ENCODE measurements at places on chromosomes 4 and X.

DNA sequence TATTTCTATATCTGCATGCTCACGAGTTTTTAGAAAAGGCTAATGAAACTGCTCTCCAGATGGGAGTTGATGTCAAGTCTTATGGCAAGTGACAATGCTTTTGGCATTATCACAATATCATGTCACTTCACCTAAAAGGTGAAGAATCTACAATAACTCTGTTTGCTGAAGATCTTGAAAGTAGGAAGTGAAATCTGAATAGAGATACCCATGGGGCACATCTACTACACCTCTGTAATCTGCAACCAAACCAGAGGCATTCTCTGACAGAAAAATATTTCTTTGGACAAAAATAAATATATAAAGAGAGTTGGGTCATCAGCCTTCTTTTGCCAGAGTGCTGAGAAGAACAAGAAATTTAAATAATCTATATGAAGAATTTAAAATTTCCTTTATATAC lies 3.9 kb upstream of the VAMP7 start:
- DNase-seq: no peak

GRCh38 chr4:48109413-48110263 lies 24.4 kb downstream of the TXK start:
- DNase-seq: peak; percentile 70

DNA sequence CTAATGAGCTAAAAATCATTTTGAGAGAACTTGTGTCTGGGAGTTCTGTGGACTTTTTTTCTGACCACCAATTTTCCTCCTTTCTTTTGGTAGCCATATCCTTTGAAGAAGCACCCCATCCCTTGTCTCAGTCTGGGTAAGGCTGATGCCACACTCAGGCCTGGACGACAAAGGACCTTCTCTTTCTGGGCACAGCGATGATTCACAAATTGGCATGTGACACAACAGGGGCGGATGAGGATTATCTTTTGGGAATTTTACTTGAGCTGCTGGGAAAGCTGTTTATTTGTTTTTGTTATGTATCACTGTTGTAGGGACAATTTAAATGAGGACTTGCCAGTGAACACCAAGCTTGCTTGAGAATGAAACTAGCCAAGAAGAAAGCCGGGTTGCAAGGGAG lies 233.4 kb upstream of the HAND2 start:
- no peak for DNase-seq

- no peak for DNase-seq
These were observed 503.1 kb upstream of the LCORL start for GRCh38 chr4:18524667-18525066.

GRCh38 chr4:159103384-159103990 lies 608 bp downstream of the RAPGEF2 start:
- DNase-seq: peak; percentile 42

GRCh38 chrX:65610040-65610439 lies 57.4 kb upstream of the MSN start:
- peak; percentile 89 for DNase-seq

DNA sequence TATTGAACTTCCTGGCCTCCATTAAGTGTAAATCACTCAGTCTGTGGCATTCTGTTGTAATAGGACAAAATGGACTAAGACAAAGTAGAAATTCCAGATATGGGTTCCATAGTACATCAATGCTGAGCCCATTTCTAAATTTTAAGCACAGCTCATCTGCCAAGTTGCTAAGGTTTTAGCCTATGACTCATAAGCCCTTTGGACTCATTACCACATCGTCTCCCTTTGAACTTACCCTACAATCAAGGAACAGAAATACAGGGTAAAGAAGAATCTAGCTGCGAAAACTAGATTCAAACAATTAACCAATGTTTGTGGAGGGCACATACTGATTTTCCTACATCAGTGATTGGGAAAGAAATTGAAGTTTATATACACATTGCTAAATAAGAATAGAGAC lies 31.8 kb downstream of the NAA11 start:
- DNase-seq: peak; percentile 32

DNA sequence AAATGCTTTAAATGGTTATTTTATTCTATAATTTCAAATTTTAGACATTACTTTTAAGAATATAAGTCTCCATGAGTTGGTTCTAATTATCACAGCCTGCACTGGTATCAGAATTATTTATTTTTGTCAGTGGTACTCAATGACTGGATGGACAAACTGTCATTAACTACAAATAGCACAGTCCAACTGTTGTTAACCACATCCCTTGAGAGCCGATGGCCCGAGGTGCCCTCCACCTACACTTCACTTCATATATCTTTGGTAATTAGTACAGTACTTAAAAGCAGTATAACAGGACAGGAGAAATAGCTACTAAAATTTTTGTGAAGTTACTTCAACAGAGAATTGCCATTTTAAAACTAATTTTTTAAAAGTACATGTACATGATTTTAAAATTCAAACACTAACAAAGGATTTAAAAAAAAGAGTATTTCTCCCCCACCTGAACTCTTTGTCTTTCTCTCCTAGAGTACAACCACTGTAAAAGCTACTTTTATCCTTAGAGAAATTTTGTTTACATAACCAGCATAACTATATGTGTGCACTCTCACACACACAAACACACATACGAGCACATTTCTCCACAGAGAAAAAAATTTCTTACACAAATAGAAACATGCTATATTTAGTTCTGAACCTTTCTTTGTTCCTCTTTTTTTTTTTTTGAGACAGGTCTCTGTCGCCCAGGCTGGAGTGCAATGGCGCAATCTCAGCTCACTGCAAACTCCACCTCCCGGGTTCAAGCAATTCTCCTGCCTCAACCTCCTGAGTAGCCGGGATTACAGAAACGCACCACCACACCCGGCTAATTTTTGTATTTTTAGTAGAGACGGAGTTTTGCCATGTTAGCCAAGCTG lies 6.5 kb downstream of the TIFA start:
- DNase-seq: peak; percentile 79

GRCh38 chr4:1321946-1322650 lies 24.9 kb upstream of the UVSSA start:
- no peak for DNase-seq

DNA sequence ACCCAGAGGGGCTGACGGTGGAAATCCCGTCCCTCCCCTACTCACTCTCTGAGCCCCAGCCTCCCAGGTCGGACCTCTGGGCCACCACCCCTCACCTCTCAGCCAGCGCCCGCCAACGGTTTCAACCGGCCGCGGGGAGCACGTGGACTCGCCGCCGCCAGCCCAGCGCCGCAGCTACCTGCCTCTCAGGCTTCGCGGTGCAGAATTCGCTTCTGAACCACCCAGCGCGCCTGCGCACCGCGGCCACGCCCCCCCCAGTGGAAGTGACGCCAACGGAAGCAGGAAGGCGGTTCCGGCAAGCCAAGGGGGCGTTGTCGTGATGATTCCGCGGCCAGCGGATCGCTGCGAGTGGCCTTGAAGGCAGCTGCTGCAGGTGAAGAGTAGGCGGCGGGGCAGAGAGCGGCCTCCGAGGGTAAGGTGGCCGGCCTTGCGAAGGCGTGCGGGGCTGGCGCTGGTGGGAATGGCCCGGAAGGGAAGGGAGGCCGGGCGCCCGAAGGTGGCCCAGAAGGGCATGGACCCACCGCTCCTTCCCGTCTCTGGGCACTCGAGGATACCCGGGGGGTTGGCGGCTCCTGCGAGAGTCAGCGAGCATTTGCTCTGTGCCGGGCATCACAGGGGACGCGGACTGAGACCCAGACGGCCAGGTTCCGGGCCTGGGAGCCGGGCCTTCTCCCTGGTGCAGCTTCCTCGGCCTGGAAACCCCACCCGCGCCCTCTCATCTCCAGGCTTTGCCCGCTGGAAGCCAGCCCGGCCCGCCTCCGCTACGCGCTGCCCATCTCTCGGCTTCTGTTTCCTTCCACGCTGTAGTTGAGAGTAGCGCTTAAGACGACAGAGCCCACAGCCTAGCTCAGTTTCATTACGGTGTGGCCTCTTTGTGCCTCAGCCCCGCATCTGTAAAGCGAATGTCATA lies at the start of the genes LYAR and ZBTB49:
Gene LYAR, minus strand, starts transcription at position 214 of the 910 bp plus-strand sequence. CDS start 6,412 bp downstream, outside the sequence.
Gene ZBTB49, plus strand, starts transcription at position 311 of the 910 bp plus-strand sequence. CDS start 9,695 bp downstream, outside the sequence.
- DNase-seq: peak; percentile 95

DNA sequence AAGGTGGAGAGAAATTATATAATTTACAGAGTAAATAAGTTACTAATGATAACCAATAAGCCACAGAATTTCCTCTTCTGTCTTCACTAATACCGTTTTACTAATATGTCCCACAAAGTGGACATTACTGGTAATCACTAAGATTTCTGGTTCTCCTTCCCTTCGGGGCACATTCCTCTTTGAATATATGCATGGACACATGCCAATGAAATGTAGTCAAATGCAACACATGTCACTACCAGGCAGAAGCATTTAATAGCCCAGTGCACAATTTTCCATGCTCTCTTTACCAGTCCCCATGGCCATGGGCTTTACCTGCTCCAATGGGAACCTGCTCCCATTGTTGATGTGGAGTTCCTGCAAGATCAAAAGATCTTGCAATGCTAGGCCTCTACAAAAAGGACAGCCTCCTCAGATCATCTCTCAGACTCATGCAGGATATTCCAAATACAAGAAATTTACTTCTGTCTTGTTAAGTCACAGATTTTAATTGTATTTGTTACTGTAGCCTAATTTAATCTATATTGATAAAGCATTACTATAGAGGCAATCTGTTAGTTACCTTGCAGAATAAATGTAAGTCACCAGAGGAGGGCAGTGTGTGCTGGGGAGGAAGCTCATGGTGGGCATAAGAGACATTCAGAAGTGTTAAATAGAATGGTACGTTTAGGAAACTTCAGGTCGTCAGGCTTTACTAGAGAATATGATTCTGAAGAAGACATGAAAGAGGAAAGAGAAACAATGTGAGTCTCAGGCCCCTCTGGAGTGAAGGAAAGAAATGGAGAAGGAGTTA lies 37.1 kb upstream of the INPP4B start:
- peak; percentile 20 for DNase-seq

GRCh38 chr4:40373636-40374035 lies 38.5 kb downstream of the CHRNA9 start:
- no peak for DNase-seq

- DNase-seq: no peak
These were observed 61.1 kb downstream of the ATXN3L start for GRCh38 chrX:13258725-13259124.

DNA sequence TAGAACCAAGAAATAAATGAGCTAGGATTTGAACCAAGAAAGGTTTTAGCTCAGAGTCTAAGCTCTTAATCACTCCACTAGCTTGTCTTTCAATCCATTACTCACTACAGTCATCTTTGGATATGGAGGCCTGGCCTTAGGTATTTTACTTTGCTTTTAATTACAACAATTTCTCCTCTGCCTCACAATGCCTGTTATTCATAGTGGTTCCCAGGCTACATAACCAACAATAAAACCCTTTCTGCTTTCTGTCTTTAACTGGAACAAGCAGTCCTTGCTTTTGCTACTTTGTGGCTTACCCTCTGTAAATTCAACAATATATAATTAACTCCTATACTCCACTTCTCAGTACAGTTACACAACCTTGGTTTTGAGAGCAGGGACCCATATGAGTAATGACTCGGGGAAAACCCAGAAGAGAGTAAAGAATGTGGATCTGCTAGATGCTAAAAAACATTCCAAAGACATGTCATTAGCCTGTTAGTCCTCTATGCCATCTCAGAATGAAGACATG lies 94.7 kb upstream of the NAP1L5 start:
- no peak for DNase-seq

- DNase-seq: no peak
These were observed 8.0 kb upstream of the PYURF start for GRCh38 chr4:88531549-88531948.

- DNase-seq: peak; percentile 92
These were observed 259.4 kb upstream of the DIAPH2 start for GRCh38 chrX:96425200-96425599.

GRCh38 chrX:39665830-39666518 lies 431.8 kb downstream of the BCOR start:
- DNase-seq: no peak

GRCh38 chr4:52199574-52200338 lies 148.7 kb downstream of the SPATA18 start:
- peak; percentile 2 for DNase-seq

All from NB4 (cell line).